ENCODE measurements at places on chromosomes 7 and 10.

DNA sequence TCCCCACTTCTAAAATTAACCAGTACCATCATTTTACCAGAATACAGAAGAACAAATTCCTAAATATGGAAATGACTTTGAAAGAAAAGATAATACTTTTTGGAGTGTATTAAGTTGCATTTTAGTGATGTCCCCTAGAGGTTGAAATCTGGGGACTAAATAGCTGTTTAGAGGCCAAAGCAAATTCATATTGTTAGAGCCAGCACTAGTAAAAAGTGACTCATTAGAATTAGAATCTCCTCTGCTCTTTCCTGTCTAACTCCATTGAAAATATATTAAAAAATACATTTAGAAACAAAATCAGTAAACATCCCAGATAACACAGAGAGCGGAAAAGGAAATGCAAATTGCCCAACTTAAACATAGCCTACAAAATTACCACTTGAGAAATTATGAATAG lies 1189.6 kb upstream of the C7orf33 start:
- no peak for DNase-seq

DNA sequence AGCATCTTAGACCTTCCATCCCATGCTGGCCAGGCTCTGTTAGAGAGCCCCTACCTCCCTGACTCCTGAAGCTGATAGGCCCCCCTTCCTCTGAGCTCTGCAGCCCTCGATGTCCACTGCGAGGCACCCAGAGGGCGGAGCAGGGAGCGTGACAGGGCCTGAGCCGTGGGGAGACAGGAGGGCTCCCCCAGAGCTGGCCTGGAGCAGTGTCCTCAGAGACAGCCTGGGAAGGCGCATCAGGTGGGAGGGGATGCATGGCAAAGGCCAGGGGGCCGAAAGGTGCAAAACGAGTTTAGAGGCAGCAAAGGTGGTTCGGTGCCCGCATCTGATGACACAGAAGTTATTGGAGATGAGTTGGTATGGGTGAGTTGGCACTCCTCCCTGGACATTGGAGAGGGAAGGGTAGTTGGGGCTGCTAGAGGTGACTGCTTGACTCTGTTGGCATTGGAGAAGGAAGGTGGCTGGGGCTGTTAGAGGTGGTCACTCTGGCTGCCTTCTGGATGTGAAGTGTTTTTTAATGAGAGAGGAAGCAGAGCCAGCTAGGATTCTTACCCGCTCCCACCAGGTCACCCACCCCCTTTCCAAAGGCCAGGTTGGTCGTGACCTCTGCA lies 53.1 kb downstream of the PRF1 start:
- DNase-seq = no peak

- DNase-seq = peak; percentile 69
Measured at GRCh38 chr7:114070246-114070645, 151.4 kb upstream of the PPP1R3A start.

DNA sequence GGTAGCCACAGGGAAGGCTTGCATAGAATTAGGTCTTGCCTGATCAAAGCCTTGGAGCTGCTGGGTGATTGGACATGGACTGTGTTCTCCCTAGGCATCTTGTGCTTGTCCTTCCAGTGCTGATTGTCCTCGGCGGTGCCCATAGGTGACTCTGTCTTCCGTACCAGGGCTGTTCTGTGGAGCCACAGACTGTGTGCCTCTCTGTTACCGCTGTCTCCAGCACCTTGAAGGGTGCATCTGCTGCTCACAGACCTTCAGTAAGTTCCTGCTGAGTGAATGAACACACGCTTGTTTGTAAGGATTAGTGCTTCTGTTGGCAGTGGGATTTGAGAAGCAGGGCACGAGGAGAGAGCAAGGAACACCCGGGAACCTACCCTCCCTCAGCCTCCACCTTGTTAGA lies 116.7 kb downstream of the CELF2 start:
- DNase-seq = no peak

GRCh38 chr10:69446650-69447151 lies 4.6 kb upstream of the TSPAN15 start:
- peak; percentile 88 for DNase-seq

DNA sequence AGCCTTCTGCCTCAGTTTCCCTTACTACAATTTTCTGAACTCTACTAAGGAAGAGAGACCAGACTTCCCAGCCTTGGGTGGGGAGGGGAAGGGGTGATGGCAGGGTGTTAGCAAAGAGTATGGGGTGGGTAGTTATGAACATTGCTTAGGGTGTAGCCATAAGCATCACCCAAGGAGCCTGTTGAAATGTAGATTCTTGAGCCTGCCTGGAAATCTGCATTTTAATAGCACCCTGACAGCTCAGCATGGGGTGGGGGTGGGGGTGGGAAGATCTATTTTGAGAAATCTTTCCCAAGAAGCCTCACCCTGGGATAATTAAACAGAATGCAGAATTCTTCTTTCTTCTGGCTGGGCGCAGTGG lies 164.8 kb downstream of the NRF1 start:
- DNase-seq = no peak

DNA sequence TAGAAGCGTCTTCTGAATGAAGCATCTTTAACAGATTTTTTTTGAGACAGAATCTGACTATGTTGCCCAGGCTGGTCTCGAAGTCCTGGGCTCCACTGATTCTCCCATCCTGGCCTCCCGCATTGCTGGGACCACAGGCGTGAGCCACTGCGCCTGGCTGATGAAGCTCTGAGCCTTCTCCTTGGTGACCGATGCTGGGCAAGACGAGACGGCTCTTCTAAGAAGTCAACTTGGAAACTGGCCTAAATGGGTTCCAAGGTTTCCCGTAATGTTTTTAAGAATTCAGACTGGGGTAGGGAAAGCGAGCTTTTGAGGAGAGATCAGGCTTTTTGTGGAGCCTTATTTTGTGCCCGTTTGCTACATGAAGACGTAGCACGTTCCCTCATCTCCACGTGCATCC lies 224.5 kb downstream of the ZMYND11 start:
- DNase-seq = no peak

- peak; percentile 95 for DNase-seq
Measured at GRCh38 chr7:137443616-137444015, 100.1 kb upstream of the PTN start.

DNA sequence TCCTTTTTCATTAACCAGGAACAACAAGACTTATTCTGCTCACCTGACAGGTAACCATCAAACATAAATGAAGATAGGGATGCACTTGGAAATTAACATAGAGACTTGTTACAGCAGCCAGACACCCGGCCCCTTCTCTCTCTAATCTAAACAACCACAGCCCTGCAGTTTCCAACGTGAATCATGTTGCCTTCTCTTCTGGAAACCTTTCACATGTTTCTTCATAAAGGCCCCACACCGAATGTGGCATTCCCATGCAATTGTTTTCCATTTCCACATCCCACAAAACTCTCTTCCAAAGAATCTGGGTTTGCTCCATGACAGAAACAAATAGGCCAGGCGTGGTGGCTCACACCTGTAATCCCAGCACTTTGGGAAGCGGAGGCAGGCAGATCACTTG lies 15.0 kb upstream of the WDR86 start:
- DNase-seq = peak; percentile 70

GRCh38 chr7:139620676-139621344 lies 97.3 kb downstream of the CLEC2L start:
- DNase-seq = peak; percentile 16

DNA sequence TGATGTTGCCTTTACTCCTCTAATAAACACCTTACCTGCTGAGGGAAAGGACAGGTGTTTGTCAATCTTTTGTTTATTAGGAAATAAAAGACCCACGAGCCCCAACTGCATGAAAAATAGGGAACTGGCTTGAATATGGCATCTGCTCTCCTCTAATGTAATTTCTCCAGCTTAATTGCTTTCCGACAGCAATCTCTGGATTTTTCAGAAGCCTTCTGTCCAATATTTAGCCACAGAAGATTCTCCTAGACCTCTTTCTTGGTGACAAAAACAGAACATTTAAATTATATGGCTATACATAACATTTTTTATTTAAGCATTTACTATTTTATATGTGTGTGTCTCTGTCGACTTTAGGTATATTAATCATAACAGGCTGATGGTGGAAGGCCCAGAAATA lies 317.4 kb upstream of the ADARB2 start:
- DNase-seq = no peak

DNA sequence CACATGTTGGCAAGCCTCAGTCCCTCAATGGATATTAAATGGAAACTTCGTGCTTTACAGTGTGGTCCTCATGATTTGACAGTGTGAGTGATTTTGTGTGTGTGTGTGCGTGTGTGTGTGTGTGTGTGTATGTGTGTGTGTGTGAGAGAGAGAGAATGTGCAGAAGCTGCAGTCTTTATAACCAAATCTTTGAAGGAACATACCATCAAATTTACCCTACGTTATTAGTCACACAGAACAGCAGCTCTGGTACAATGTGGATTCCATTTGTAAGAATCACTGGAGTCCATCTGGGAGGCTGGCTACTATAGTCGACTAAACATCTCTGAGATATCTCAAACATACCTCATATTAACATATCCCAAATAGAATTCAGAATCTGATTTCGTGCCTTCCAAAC lies 928.0 kb upstream of the POT1 start:
- DNase-seq = no peak

- no peak for DNase-seq
Measured at GRCh38 chr10:129883626-129884397, 80.3 kb downstream of the EBF3 start.

DNA sequence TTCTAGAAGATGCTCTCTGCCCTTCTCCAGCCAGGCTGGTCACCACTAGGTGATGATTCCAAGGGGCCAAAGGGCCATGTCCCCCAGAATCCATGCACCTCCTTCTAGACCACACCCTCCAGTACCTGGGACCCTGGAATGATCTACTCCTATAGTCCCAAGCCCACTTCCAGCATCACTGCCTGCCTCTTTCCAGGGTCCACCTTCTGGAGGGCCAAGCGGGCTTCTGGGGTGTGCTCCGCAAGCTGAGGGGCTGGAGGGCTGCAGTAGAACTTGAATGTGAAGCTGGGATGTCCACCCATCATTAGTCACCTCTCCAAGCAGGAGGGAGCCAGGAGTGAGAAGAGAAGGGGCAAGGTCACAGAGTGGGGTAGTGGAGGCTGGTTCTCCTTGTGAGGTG lies 234.4 kb upstream of the MYO3A start:
- no peak for DNase-seq

GRCh38 chr10:88932539-88933256 lies 19.9 kb downstream of the ACTA2 start:
- DNase-seq = peak; percentile 79

DNA sequence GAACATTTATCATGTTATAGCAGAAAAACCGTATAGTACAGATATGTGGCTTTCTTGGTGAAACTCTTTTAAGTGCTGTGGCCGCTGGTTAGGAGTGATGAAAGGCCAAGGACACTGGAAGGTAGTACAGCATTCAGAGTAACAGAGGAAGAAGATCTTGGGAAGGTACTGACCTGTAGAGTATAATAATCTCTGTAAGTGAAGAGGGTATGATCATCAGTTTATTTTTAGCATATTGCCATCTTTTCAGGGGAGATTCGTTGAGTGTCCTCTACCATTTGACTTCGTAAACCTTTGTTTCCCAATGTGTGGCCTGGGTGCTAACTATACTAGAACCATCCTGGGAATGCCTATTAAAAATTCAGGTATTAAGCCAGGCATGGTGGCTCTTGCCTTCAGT lies 44.6 kb downstream of the WAC start:
- no peak for DNase-seq

DNA sequence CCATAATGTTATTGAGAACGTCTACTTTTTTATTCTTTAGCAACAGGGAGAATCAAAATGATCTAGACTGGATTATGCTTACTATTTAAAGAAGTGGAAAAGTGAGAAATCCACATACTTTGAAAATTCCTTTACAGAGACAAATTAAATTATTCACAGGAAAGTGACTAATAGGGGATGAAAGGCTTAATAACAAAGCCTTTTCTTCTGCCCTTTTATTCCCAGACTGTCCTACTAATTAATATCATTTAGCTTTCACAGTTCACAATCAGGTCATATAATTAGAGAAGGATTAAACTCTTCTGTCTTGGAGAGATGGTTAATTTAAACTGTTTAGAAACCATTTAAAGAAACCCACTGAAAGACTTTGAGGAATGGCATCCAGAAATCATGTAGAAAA lies 58.8 kb downstream of the ARL4A start:
- DNase-seq = no peak

- DNase-seq = no peak
Measured at GRCh38 chr7:92056286-92056685, 78.0 kb downstream of the CYP51A1 start.

- DNase-seq = peak; percentile 32
Measured at GRCh38 chr10:121460733-121461132, 137.5 kb downstream of the FGFR2 start.

DNA sequence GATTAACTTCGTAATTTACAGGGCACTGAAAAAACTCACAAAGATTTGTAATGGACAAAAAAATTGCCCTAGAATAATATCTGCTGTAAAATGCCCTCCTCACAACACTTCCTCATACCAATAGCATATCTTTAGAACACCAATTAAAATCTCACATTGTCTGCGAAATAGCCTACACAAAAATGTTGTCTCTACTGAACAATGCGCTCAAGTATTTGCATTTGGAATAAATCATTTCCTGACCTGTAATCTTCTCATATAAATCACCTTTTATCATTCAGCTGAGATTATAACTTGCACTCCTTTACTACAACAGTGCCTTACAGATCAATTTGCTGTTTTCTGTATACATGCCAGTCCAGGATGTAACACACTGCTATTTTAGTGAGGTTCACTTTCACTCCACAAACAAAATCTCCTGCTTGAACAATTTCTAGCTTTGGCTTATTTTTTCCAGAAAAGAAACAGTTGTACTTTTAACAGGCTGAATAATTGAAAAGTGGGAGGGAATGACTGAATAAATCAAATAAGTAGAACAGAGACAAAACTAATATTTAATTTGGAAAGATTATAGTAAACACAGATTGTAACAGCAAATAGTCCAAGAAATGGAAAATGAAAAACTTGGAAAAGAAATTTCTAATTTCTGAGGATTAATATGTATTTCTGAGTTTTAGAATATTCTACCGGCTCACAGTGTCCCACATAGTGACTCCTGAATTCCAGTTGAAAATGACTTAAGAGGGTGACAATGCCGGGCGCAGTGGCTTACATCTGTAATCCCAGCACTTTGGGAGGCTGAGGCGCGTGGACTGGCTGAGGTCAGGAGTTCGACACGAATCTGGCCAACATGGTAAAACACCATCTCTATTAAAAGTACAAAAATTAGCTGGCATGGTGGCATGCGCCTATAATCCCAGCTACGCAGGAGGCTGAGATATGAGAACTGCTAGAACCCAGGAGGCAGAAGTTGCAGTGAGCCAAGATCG lies 30.6 kb downstream of the JMJD1C start:
- peak; percentile 20 for DNase-seq

DNA sequence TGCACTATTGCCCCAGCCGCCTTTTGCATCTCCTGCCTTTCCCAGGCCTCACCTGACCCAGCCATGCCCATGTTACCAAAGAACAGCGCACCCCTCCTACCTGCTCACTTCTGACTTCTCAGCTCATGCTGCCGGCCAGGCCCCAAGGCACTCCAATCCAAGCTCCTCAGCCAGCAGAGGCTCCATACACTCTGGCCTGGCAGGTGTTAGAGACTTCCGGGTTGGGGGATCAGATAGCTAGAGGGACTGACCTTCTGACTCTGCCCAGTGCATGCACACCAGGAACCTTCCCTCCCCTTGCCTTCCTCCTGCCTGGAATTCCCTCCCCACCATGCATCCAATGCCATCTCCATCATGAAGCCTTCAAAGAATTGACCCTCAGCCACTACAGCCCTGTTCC lies 56.2 kb upstream of the ZMIZ1 start:
- no peak for DNase-seq
